Cortex of kidney (tissue), 1 donor: ENCODE measurements at places on chromosomes 12 and 14.

- no peak for DNase-seq
Observed at GRCh38 chr12:96152164-96152563, 42.0 kb upstream of the ELK3 start.

GRCh38 chr12:75868501-75868900 is 163.1 kb downstream of the PHLDA1 start:
- DNase-seq = no peak

GRCh38 chr14:58861586-58861985 is 223.8 kb downstream of the DACT1 start:
- DNase-seq = no peak

- DNase-seq = no peak
Observed at GRCh38 chr12:78494911-78495310, 369.7 kb upstream of the SYT1 start.

- no peak for DNase-seq
Observed at GRCh38 chr12:23099104-23099503, 474.1 kb downstream of the ETNK1 start.

GRCh38 chr12:66115071-66115600 is 15.4 kb downstream of the LLPH start:
- DNase-seq = no peak

GRCh38 chr14:89435892-89436656 is 19.0 kb upstream of the FOXN3 start:
- no peak for DNase-seq

DNA sequence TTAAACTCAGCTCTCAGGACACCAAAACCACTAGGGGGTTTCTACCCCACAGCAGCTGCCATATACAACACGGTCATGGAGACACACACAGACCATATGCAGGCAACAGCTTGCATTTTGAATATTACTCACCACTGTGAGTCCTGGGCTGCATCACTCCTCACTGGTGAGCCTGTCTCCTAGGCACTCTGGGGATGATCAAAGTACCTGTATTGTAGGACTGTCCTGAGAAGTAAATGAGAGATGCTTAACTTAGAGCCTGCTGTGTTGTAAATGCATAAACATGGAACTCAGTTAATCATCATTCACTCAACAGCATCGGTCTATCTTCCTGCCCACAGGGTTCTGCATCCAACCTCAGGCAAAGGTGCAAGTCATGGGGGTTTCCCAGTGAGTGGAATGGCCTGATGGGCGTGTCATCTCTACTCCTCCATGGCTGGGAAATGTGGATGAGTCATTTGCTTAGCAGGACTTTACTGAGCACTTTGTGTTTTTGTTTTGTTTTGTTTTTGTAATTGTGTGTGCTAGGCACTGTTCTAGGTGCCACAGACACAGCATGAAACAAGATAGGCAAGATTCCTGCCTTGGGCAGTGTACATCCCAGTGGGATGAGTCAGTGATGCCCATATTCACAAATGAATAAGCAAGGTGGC is 1141.2 kb upstream of the TMEM132C start:
- no peak for DNase-seq

DNA sequence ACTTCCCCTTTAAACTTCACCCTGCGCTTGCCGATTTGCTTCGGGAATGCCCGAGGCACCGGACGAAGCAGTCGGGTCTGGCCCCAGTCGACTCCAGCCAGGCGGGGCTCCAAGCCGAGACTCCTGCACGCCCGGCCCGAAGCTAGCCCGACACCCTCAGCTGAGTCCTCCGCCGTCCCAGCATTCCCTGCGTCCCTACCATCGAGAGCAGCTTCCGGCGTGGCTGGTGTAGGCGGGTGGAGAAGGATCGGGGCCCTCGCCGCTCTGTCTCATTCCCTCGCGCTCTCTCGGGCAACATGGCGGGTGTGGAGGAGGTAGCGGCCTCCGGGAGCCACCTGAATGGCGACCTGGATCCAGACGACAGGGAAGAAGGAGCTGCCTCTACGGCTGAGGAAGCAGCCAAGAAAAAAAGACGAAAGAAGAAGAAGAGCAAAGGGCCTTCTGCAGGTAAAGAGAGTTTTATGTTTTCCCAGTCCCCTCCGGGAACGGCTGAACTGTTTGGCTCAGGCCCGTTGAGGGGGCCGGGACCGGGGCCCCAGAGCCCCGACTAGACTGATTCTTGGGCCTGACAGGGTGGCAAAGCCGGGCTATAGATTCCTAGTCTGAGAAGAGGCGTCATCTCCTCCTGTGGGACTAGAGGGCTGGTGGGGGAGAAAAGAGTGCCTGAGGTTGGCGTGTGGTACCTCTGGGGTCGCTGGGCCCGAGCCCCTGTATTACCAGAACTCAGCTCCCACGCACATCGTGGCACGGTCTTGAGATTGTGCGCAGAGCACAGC is at the start of gene METAP2:
TSS of gene METAP2 (plus strand) at position 269 of the 776 bp plus-strand sequence. CDS start at position 297, 28 bp downstream.
- peak; percentile 71 for DNase-seq

- DNase-seq = no peak
Observed at GRCh38 chr14:65414961-65415589, 2.5 kb downstream of the FUT8 start.

GRCh38 chr12:96210376-96211055 is 16.3 kb downstream of the ELK3 start:
- DNase-seq = no peak

DNA sequence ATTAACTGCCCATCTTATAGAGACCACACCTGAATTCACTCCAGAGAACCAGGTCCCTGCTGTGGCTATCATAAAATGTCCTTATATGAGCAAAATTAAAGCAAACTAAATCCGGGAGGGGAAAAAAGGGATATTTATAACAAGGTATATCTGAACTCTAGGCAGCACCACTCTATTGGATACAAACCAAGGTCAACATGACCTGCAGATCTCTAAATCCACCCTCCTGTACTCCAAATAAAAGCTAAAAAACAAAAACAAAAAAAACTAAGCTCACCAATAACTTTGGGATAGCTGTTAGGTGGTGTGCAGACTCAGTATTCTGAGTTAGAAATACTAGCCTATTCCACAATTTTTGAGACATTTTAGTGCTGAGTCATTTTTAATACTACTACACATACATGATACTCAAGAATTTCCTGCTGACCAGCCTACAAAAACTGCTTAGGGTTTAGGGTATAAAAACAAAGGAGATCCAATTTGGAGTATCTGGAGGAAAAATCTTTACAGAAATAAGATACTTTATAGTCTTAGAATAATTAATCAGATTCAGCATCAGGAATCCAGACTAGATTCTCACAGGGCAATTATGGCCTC is 46.6 kb upstream of the LTBP2 start:
- no peak for DNase-seq

GRCh38 chr12:76945867-76946266 is 67.0 kb upstream of the CSRP2 start:
- no peak for DNase-seq

DNA sequence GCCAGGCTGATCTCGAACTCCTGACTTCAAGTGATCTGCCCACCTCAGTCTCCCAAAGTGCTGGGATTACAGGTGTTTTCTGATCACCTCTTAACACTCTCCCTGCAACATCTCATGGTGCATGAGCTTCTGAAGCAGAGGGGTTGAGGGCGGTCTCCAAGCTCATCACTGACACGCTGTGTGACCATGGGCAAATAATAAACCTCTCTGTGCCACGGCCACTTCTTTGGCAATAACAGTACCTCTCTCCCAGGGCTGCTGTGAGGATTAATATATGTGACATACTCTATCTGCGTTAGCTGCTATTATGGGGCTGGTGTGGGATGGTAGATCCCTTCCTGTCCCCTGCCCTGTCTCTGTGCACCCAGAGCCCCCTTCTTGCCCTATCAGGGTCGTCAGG is 62.9 kb upstream of the LHX5 start:
- no peak for DNase-seq

DNA sequence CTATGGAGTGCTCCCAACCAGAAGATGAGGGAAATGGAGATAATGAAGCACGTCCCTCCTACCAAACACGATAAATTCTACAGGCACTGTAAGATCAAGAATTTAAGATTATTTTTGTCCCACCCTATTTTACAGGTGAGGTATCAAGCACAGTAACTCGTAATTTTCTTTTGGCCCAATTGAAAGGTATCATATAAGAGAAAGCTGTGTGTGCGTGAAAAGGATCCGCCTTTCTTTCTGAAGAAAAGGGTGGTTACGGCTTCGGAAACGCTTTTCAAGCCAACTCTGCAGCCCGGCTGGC is 733 bp upstream of the KLHDC2 start:
- DNase-seq = no peak

- no peak for DNase-seq
Observed at GRCh38 chr12:46794593-46795190, 31.1 kb downstream of the SLC38A4 start.

DNA sequence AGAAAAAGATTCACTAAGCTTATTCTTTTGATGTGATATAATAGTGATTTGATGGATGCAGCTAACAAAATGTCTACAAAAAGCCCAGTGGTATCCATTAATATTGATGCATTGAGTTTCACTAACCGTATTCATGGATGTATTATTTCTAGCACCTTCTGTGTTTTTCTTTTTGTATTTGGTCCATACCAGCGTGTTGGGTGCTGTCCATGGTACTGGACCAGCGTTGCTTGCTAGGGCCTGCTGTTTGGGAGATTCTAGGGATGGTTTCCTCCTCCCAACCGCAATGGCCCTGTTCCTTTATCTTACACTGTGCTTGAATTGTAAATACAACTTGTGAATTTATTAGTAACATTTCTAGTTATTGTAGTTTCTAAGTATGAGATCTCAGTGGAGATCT is 31.7 kb downstream of the ANO4 start:
- DNase-seq = no peak

- no peak for DNase-seq
Observed at GRCh38 chr14:71661441-71661840, 270.8 kb upstream of the RGS6 start.

GRCh38 chr14:102229071-102229738 is 75.8 kb downstream of the MOK start:
- DNase-seq = no peak

- no peak for DNase-seq
Observed at GRCh38 chr12:84698576-84699333, 213.8 kb downstream of the SLC6A15 start.

DNA sequence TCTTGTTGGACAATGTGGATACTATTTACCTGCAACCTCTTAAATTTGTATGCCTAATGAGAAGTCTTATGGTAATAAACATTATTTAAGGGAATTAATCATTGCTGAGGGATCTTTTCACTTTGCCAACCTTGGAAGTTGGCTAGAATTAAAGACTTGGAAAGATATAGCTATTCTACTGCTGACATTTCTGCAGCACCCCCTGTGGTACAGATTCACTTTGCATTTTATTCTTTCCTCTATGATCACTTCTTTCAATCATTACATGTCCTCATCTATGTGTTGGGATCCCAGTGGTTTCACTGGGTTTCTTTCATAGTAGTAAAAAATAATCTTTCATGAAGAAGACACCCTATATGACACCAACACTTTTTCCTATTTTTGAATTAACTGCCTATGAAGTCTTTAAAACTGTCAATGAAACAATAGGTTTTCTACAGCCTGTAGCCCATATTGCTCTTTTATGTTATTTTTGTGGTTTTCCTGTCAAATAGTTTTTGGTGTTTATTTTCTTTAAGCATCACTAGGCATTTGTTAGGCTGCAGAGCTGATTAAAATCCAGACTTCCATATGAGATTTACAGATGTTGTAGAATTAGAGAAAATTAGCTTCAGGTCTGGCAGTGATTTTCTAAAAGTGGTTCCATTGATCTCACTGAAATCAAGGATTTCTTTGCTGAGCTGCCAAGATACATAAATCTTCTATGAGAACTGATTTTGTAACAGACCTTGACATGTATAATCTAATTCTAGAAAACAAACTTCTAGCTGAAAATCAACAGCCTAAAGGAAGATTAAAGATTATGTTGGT is 256.1 kb downstream of the NAV3 start:
- DNase-seq = no peak

DNA sequence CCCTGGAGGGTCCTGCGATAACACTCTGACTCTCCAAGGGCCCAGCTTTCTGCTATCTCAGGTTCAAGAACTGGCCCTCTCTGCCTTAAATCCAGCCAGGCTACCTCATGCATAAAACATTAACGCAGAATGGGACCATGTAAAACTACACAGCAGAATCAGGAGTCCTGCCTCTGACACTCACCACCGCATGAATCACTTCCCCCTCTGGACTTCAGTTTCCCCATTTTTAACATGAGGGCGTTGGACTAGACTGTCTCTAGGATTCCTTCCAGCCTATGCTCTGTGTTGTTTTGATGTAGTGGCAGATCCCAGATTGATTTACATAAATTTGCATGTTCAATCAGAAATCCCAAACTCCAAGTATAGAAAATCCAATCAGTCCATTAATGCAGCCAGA is 3.3 kb downstream of the NCKAP5L start:
- no peak for DNase-seq

- no peak for DNase-seq
Observed at GRCh38 chr14:67513631-67514108, 19.4 kb upstream of the PLEKHH1 start.

DNA sequence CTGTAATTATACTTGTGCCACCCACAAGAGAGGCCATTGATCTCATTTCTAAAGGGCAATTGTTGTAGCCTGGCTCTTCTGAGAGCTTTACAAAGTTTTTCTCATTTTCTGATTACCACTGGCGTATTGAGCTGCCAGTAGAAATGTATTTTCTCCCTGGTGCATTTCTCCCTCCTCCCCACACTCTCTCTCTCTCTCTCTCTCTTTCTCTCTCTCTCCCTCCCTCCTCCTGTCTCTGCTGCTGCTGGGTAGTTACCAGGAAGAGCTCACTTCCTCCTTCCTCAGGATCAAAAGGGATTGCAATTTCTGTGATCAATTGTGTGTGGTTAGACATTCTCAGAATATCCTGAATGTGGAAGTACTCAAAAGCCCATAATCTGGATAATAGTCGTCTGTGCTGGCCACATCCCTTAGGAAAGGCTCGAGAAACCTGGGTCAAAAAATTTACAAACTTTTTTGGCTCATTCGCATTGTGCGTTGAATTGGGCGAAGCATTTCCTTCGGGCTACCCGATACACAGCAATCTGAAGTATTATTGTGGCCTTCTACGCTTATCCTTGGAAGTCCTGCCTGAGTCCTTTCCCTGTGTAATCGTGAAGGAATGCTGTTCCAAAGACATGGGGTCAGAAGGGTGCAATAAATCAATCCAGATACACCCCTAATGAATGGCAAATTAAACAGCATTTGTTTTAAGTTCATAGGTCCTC is 254.8 kb downstream of the MSRB3 start:
- no peak for DNase-seq

- no peak for DNase-seq
Observed at GRCh38 chr12:130826151-130826801, 12.8 kb downstream of the STX2 start.

GRCh38 chr12:105523164-105524057 is 192.9 kb downstream of the C12orf75 start:
- DNase-seq = no peak

GRCh38 chr14:105508601-105509000 is 17.6 kb downstream of the TEDC1 start:
- no peak for DNase-seq
